Calu3 (cell line): ENCODE measurements at places on chromosomes 6 and 20. TPM values are rescaled to one million over a fixed set of nuclear protein-coding genes. Genes with fewer than 3 reads are reported as not detected.

The SMOC2 gene
- total RNA-seq: 0.73 and 1.1 TPM in 2 replicates

The DSP gene
- total RNA-seq: 46.4 and 57.7 TPM in 2 replicates

The AVP gene
- not detected in 2 replicates for total RNA-seq

DNA sequence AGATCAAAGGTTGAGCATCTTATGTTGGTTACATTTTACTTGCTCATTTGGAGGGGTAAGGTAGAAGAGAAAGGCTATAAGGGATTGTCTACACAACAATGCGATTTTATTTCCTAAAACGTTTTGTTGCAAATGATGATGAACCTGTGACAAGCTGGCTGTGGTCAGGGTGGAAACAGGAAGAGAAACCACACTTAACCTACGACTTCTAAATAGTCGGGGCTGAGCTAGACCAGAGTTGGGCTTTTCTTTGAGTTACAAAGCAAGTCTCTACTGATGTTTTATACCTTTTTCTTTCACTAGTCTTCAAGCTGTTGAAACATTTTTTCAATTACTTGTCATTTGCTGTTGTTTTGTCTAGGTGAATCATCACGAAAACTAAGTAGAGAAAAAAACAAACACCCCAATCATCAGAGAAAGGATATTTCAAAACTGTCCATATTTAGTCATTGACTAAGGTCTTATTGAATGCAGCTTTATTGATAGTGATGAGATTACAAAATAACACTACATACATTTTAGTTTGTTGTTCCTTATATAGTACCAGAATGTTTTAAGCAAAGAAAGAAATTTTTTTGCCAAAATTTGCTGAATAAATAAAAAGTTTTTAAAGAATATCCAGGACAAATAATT lies 18.0 kb downstream of the KLHL31 start:
- DNase-seq: no peak
- H3K36me3 ChIP-seq: peaks cover 18% of the 10 kb centered on the region

GRCh38 chr6:15544321-15544900 lies 118.4 kb downstream of the DTNBP1 start:
- no peak for DNase-seq
- no peaks in the 10 kb centered on the region for H3K27me3 ChIP-seq
- H3K36me3 ChIP-seq: no peaks in the 10 kb centered on the region
- H3K4me3 ChIP-seq: no peak overlapping the region

DNA sequence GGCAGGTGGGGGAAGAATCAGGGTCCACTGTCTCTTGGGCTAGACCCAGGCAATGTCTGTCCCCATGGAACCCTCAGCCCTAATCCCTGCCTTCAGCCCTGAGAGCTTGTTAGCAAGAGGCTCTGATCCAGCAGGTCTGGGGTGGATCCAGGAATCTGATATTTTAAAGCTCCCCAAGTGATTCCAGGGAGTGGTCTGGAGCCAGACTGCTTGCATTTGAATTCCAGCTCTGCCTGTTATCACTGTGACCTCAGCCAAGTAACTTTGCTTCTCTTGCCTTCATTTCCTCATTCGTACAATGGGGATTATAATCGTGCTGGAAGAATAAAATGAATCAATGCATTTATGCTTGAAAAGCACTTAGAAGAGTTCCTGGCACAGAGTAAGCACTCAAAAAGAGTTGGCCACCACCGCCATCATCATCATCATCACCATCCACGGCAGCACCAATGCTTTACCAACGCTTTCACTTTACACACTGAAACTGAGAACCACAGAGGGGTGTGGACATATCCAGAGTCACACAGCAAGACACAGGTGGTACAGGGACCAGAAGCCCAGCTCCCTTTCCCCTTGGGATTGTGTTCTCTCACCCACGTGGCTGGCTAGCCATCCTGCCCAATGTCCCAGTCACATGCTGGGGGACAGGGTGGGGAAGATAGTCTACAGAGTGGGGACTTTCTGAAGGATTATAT lies 75.7 kb upstream of the RALY start:
- no peaks in the 10 kb centered on the region for H3K36me3 ChIP-seq
- peaks cover 6% of the 10 kb centered on the region for H3K27me3 ChIP-seq
- H3K27ac ChIP-seq: no peak overlapping the region
- DNase-seq: no peak
- H3K4me3 ChIP-seq: no peak overlapping the region

DNA sequence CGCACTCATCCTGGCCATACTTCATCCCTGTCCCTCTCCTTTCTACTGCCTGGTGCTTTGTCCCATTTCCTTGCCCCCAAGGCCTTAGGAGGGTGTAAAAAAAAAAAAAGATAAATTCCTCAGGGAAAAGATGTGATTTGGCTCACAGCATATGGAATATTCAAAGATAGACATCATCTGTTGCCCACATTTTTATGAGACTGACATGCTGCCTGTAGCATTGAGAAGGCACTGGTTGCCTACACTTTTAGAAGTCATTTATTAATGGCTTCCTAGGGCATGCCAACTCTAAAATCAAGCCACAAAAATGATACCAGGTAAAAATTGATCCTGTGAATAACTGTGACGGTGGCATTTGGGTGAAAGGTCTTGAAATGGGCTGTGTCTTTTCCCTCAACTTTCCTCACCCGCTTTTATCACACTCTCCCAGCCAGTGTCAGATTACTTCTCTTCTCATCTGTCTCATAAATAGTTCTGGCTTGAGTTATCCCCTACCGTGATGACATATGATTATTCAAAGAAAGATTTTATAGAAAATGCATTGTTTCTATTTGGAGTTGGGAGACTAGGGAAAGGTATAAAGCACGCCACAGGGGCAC lies 139.4 kb downstream of the CARMIL1 start:
- peak; percentile 54 for DNase-seq
- no peaks in the 10 kb centered on the region for H3K36me3 ChIP-seq
- peak overlapping the region; percentile 39 for H3K4me3 ChIP-seq
- peak overlapping the region; percentile 61 for H3K27ac ChIP-seq
- peaks cover 62% of the 10 kb centered on the region for H3K4me1 ChIP-seq
- no peaks in the 10 kb centered on the region for H3K27me3 ChIP-seq

- no peak overlapping the region for H3K27ac ChIP-seq
- H3K4me1 ChIP-seq: peaks cover 22% of the 10 kb centered on the region
- H3K27me3 ChIP-seq: peaks cover 39% of the 10 kb centered on the region
- H3K36me3 ChIP-seq: no peaks in the 10 kb centered on the region
These were observed 119.4 kb upstream of the PRND start for GRCh38 chr20:4602297-4602631.

DNA sequence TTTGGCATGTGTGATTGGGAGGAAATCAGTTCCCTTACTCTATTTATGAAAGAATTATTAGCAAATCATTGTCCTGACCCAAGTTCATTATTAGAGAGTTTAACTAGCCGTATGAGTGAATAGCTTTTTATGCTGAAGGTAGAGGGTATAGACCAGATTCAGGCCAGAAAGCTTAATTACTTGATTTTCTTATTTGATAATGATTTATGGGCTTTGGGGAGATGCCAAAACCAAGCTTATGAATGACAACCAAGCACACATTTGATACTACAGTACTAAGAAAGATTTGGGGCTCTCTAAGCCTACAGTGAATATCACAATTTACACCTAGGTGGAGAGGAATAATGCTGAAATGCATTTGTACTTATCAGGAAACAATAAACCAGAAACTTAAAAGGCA lies 193.2 kb downstream of the ARHGAP18 start:
- no peak for DNase-seq
- no peak overlapping the region for H3K27ac ChIP-seq
- H3K36me3 ChIP-seq: peaks cover 11% of the 10 kb centered on the region
- H3K4me1 ChIP-seq: no peaks in the 10 kb centered on the region
- no peak overlapping the region for H3K4me3 ChIP-seq

GRCh38 chr6:54254886-54255285 lies 53.4 kb upstream of the TINAG start:
- DNase-seq: no peak
- no peaks in the 10 kb centered on the region for H3K4me1 ChIP-seq

GRCh38 chr20:50838707-50839385 lies 44.0 kb downstream of the BCAS4 start:
- DNase-seq: no peak
- H3K4me1 ChIP-seq: no peaks in the 10 kb centered on the region
- no peaks in the 10 kb centered on the region for H3K36me3 ChIP-seq
- H3K4me3 ChIP-seq: no peak overlapping the region
- H3K27me3 ChIP-seq: no peaks in the 10 kb centered on the region
- H3K27ac ChIP-seq: no peak overlapping the region

The AIF1 gene
- not detected in 2 replicates for total RNA-seq

The KHDC1L gene
- not detected in 2 replicates for total RNA-seq

The RRBP1 gene
- total RNA-seq: 45.3 and 56.8 TPM in 2 replicates

DNA sequence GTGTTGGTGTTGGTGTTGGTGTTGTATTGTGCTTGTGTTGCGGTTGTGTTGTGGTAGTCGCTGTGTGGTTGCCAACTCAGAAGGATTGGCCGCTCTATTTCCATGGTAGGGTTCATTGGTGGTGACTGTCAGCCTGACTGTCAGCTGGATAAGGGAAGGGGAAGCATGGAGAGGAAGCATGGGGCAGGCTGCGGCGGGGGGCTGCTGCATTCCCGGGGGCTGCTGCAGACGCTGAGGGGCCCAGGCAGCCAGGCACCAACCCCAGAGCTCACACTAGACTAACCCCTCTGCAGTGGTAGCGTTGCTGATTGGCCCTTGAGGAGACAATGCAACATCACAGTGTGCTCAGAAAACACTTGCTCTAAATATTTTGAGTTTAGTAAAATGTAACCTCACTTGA lies 199.2 kb downstream of the SMOC2 start:
- peaks cover 52% of the 10 kb centered on the region for H3K4me1 ChIP-seq
- H3K36me3 ChIP-seq: no peaks in the 10 kb centered on the region
- H3K27me3 ChIP-seq: no peaks in the 10 kb centered on the region
- H3K27ac ChIP-seq: no peak overlapping the region
- H3K4me3 ChIP-seq: no peak overlapping the region
- DNase-seq: no peak

- peaks cover 6% of the 10 kb centered on the region for H3K4me1 ChIP-seq
- no peak overlapping the region for H3K4me3 ChIP-seq
- H3K27me3 ChIP-seq: peaks cover 56% of the 10 kb centered on the region
These were observed 28.5 kb upstream of the PAK5 start for GRCh38 chr20:9867196-9867980.

The SAMD5 gene
- 0.76 TPM in 1 of 2 replicates, not detected in the other for total RNA-seq

- no peaks in the 10 kb centered on the region for H3K36me3 ChIP-seq
- H3K4me3 ChIP-seq: no peak overlapping the region
These were observed 313.7 kb upstream of the SUPT3H start for GRCh38 chr6:45691426-45691825.

- H3K4me3 ChIP-seq: no peak overlapping the region
- H3K27me3 ChIP-seq: no peaks in the 10 kb centered on the region
- no peaks in the 10 kb centered on the region for H3K4me1 ChIP-seq
- no peak overlapping the region for H3K27ac ChIP-seq
These were observed 162.1 kb upstream of the TBX18 start for GRCh38 chr6:84926189-84927155.

GRCh38 chr6:57216235-57217101 lies 5.6 kb downstream of the RAB23 start:
- H3K27me3 ChIP-seq: no peaks in the 10 kb centered on the region
- peaks cover 5% of the 10 kb centered on the region for H3K36me3 ChIP-seq
- no peak for DNase-seq
- no peak overlapping the region for H3K27ac ChIP-seq
- H3K4me1 ChIP-seq: peaks cover 6% of the 10 kb centered on the region

The MEI4 gene
- 0.07 and 0.09 TPM in 2 replicates for total RNA-seq

The LIME1 gene
- 25.8 and 27.1 TPM in 2 replicates for total RNA-seq

The HSD17B8 gene
- 40.4 and 41.7 TPM in 2 replicates for total RNA-seq

The CLIC5 gene
- 3.3 and 5.1 TPM in 2 replicates for total RNA-seq

GRCh38 chr6:39561536-39562266 lies 163.5 kb downstream of the KIF6 start:
- no peak for DNase-seq
- H3K4me1 ChIP-seq: no peaks in the 10 kb centered on the region
- no peaks in the 10 kb centered on the region for H3K36me3 ChIP-seq
- no peak overlapping the region for H3K27ac ChIP-seq

DNA sequence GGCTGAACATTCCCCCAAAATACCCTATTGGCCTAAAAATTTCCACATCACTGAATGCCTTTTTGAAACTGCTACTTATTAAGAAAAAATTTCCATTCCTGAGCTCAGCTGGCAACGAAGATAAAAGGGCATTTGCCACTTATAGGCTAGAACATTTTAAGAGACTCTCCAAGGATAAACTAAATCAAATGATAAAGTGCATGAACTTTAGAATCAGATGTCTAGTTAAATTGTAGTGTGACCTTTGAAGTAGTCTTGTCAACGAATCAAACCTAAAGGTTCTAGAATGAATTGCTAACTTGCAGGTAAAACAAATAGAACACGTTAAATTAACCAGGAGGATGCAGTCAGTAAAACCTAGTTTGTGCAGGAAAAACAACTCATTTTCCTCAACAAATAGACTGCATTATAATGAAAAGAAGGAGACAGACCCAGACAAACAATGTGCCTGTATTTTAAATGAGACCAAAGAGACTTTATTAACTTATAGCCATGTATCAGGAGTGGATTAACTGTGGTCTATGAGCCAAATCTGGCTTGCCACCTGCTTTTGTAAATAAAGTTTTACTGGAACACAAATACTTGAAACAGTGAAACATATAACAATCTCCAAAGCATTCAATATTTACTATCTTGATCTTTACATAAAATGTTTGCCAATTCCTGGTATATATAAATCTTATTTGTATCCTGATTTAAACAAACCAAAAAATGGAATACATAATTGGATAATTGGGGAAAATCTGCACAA lies 184.4 kb downstream of the MEI4 start:
- no peaks in the 10 kb centered on the region for H3K4me1 ChIP-seq
- no peak overlapping the region for H3K4me3 ChIP-seq
- no peaks in the 10 kb centered on the region for H3K27me3 ChIP-seq
- H3K36me3 ChIP-seq: no peaks in the 10 kb centered on the region
- DNase-seq: no peak

GRCh38 chr6:91213229-91213901 lies 626.5 kb upstream of the MAP3K7 start:
- no peak overlapping the region for H3K27ac ChIP-seq
- DNase-seq: no peak
- no peaks in the 10 kb centered on the region for H3K27me3 ChIP-seq
- H3K4me1 ChIP-seq: no peaks in the 10 kb centered on the region
- H3K4me3 ChIP-seq: no peak overlapping the region

DNA sequence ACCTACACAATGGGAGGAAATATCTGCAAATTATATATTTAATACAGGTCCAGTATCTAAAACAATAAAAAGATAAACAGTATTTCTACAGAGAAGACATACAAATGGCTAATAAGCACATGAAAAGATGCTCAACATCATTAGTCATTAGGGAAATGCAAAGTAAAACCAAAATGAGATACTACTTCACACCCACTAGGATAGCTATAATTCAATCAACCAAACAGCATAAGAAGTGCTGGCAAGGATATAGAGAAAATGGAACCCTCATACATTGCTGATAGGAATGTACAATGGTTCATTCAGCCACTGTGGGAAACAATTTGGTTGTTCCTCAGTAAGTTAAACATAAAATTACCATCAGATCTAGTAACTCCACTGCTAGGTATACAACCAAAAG lies 48.7 kb downstream of the NUDT3 start:
- H3K4me3 ChIP-seq: no peak overlapping the region
- H3K27me3 ChIP-seq: no peaks in the 10 kb centered on the region
- H3K4me1 ChIP-seq: peaks cover 58% of the 10 kb centered on the region

DNA sequence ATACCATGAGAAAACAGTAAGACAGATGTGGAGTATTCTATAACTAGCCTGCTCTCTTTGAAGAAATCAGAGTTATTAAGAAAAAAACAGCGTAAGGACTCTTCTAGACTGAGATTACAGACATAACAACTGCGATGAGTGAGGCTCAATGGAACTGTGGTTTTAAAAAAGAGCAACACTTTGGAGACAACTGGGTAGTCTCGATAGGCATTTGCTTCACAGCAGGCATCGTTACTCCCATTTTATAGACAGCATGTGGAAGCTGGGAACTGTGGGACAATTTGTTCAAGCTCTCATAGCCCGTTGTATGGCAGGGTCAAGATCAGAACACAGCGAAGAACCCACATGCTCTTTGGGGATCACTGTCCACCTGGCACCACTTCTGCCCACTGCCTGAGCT lies 4.6 kb downstream of the FKBP1A start:
- peaks cover 30% of the 10 kb centered on the region for H3K4me1 ChIP-seq
- DNase-seq: no peak
- peaks cover 23% of the 10 kb centered on the region for H3K36me3 ChIP-seq
- H3K27ac ChIP-seq: no peak overlapping the region

The MKKS gene
- total RNA-seq: 11.6 and 12.1 TPM in 2 replicates
